ENCODE measurements at places on chromosomes 12 and 14.

- DNase-seq = no peak
Observed at GRCh38 chr12:2641207-2641606, 153.6 kb upstream of the FKBP4 start.

DNA sequence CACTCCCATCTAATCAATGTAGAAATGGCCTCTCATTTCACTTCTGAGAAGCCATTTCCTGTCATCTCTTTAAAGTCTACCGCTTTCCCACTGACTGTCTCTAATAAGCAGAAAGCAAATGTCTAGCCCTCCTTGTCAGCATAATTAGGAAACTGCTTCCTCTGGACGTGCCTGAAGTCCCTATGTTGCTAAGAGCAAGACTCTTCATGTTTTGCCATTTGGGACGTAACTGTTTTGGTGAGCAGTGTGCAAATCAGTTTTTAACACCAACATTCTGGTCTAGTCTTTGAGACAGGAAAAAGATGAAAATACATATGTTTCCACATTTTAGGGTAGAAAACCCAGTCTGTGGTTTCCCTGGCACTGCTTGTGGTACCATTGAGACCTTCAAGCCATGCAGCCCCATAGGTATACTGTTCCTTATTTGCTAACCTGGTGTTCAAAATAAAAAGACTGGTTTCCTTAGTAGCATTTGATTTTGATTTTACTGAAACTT is 22.2 kb downstream of the IFNG start:
- DNase-seq = no peak

- DNase-seq = no peak
Observed at GRCh38 chr14:100165831-100166440, 6.5 kb upstream of the DEGS2 start.

DNA sequence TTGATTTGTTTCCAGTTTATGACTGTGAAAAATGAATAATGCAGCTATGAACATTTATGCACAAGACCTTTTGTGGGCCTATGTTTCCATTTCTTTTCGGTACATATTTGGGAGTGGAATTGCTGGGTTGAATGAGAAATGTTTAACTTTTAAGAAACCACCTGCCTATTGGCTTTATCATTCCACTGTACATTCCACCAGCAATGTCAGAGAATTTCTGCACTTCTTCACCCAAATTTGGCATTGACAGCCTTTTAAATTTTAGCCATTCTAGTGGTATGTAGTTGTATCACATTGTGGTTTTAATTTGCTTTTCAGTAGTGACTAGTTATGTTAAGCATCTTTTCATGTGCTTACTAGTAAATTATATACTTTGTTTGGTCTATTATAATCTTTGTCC is 317.0 kb upstream of the TMTC1 start:
- DNase-seq = no peak

DNA sequence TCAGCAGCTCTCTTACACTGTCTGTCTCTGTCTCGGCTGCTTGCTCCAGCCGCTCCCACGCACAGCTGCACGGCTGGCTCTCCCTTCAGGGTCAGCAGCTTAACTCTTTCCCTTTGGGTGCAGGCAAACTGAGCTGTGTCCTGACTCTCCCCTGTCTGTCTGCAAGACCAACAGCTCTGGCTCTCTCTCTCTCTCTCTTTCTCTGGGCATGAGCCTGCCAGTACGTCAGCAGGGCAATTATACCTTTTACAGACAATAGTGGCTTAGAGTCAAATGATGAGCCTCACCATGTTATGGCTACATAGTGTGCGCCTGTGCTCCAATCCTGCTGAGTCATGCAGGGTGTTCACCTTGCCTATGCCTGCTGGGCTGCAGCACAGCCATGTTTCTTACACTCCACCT is 120.5 kb upstream of the DDHD1 start:
- DNase-seq = no peak

DNA sequence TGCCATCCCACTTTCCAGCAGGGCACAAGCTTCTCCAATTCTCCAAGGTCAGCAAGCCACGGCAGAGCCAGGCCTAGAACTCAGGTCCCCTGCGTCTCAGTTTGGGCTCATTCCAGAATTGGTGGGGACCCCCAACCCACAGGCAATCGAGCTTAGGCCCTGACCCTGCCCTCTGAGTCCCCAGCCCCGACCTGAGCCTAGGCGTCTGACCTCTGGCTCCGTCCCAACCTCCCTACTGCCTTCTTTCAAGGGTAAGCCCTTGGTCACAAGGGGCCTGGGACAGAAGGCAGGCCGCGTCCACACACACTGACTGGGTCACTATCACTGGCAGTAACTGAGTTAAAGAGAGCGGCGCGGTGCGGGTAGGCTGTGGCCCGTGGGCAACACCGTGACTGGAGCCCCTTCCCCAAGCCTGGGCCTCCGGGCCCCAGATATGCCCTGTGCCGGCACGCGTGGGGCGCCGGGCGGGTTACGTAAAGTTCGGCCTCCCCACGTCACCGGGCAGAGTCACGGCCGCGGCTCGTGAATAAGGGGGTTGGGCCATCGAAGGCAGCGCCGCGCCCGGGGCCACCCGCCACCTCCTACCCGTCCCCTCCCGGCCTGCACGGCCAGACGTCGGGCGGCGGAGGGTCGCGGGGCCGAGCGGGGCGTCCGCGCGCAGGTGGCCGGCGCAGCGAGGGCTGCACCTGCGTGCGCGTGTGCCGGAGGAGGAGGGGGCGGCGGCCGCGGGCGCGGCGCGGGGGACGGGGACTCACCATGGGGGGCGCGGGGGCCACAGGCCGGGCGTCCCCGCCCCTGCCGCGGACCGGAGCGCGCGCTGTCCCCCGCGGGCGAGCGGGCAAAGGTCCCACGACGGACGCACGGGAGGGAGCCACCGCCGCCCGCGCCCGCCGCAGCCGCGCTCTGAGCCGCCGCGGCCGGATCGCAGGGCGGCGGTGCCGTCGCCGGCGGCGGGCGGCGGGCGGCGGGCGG is 516 bp downstream of the ANKRD9 start:
- DNase-seq = no peak

DNA sequence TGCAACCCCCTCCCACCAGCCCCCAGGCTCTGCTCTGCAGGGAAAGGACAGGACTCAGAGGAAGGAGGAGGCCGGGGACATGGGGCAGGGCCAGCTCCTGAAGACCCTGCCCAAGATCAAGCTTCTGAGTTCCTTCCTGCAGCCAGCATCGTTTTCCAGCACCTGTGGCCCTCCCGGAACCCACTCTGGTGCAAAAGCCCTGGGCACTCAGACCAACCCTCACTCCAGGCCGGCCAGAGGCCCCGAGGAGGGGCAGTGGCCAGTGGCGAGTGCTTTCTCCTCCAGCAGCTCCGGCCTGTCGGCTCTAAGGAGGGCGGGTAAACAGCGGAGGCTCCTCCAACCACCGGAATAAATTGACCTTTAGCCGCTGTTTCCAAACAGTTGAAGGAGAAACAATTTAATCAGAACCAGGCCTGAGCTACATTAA is 10.8 kb downstream of the TMEM179 start:
- no peak for DNase-seq

DNA sequence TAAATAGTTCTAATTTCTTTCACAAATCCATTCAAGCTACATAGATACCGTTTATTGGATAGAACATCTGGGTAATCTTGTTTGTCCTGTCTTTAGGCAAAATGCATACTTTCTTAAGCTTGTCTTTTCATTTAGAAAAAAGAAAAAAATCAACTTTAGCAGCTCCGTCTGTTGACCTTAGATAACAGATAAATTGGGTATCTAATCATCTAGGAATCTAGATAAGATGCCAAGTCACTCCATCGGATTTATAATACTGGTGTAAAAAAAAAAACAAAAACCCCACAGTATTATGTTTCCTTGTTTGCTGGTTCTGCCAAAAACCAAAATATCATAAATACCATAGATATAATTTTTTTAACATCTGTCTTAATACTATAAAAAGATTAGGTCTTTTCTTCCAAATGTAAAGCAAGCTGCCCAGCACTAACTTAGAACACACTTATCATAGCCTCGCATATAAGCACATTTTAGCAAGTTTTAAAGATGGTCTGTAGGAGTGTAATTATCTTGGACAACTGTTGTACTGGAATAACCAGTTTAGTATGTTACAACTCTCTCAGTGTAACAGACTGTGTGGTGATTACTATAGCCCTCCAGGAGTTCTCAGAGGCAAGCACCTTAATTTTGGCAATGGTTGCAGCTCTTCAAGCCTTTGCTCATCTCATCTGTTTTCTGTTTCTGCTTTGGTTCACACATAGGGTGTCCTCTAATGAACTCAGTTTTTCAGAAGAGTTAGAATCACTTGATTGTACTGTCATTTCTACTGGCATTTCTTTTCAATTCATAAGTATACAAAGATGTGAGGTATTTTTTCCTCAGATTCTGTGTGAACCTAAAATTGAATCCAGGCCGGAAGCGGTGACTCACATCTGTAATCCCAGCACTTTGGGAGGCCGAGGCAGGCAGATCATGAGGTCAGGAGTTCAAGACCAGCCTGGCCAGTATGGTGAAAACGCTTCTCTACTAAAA is 83.1 kb downstream of the ANO6 start:
- no peak for DNase-seq

DNA sequence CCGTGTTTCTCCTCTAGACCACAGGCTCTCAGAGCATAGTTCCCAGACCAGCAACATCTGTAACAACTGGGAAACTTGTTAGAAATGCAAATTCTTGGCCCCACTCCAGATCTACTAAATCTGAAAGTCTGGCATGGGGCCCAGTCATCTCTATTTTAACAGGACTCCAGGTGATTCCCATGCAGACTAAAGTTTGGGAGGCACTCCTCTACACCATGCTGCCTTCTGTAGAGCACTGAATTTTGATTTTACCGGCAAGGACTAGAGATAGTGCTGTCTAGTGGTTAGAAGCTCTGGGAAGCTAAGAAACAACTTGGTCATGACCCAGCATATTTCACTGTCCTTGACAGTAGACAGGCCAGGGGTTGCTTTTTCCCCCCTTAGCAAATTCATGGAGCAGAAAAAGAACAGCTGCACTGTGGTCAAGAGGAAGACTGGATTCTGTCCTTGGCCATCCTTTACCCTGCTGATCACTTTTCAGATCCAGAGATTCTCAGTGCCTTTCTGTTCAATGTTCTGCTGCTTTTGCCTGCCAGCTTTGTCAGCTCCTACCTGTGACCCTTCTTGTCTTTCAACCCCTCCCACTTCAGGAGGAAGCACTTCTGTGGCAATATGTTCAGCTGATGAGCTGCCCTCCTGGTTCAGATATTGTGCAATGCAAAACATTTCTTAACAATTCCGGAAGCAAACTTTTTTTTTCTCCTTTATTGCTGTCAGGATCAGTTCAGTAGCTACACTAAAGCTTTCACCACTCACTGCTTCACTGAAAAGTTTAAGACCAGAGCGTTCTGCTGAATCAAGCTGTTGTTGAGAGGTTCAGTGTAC is 133.8 kb upstream of the NUDT4 start:
- DNase-seq = no peak

- no peak for DNase-seq
Observed at GRCh38 chr12:111430433-111431353, 25.0 kb downstream of the SH2B3 start.

Measured in caudate nucleus (tissue), 63 donors.